ENCODE measurements at places on chromosomes 11 and 22.

- H3K27ac ChIP-seq, result no peak overlapping the region
- H3K4me1 ChIP-seq, result peaks cover 8% of the 10 kb centered on the region
- no peaks in the 10 kb centered on the region for H3K27me3 ChIP-seq
- peaks cover 15% of the 10 kb centered on the region for H3K36me3 ChIP-seq
Observed at GRCh38 chr22:27994481-27995331, 75.7 kb upstream of the PITPNB start.

- no peak for DNase-seq
- H3K4me3 ChIP-seq, result no peak overlapping the region
- no peak overlapping the region for H3K27ac ChIP-seq
- peaks cover 6% of the 10 kb centered on the region for H3K27me3 ChIP-seq
- no peaks in the 10 kb centered on the region for H3K36me3 ChIP-seq
Observed at GRCh38 chr11:117492578-117493251, 165.1 kb downstream of the CEP164 start.

- H3K27me3 ChIP-seq, result peaks cover 10% of the 10 kb centered on the region
- no peaks in the 10 kb centered on the region for H3K4me1 ChIP-seq
- no peak overlapping the region for H3K27ac ChIP-seq
- no peak for DNase-seq
- no peaks in the 10 kb centered on the region for H3K36me3 ChIP-seq
Observed at GRCh38 chr11:134497586-134497985, 85.5 kb upstream of the B3GAT1 start.

GRCh38 chr11:131561972-131562371, 191.6 kb downstream of the NTM start:
- DNase-seq, result no peak
- H3K4me1 ChIP-seq, result no peaks in the 10 kb centered on the region
- H3K36me3 ChIP-seq, result no peaks in the 10 kb centered on the region
- no peak overlapping the region for H3K27ac ChIP-seq

- H3K4me3 ChIP-seq, result peak overlapping the region; percentile 76
- H3K36me3 ChIP-seq, result no peaks in the 10 kb centered on the region
- DNase-seq, result peak; percentile 54
- H3K27ac ChIP-seq, result no peak overlapping the region
- no peaks in the 10 kb centered on the region for H3K27me3 ChIP-seq
- peaks cover 51% of the 10 kb centered on the region for H3K4me1 ChIP-seq
Observed at GRCh38 chr22:29073618-29074275, 912 bp downstream of the KREMEN1 start.

DNA sequence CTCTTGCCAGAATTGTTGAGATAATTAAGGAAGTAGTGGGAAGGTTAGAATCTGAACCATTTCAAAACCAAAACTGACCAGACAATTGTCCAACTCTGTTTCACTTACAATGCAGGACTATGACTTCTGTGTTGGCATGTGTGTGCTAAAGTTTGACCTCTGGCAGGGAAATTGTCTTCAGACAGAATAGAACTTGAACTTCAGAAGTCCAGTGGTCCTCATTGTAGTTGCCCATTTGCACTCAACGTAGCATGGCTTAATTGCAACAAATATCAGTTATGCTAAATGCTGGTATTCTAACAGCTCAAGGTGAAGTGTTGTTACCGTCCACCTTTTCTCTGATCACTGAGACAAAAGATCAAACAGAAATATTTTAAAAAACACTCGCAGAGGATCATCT, 47.2 kb downstream of the BLID start:
- no peak overlapping the region for H3K4me3 ChIP-seq
- no peaks in the 10 kb centered on the region for H3K4me1 ChIP-seq
- H3K27me3 ChIP-seq, result no peaks in the 10 kb centered on the region

DNA sequence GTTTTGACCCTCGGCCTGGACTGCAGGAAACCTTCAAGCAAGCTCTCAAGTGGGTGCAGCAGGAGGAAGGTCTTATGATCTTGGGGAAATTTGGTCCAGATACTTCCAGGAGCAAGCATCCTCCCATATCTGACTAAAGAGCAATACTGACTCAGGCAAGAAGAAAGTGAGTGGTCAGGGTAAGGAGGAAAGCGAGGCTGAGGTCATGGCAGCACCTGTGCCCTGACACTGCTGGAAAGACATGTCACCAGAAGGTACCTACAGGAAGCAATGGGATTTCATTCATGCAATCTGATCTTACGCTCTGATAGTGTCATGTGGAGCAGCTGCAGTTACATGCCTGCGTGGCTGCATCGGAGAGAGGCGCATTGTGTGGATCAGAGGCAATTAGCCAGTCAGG, 6.5 kb upstream of the TOP3B start:
- H3K4me3 ChIP-seq, result no peak overlapping the region
- no peaks in the 10 kb centered on the region for H3K36me3 ChIP-seq
- H3K27ac ChIP-seq, result no peak overlapping the region
- H3K4me1 ChIP-seq, result peaks cover 24% of the 10 kb centered on the region
- H3K27me3 ChIP-seq, result no peaks in the 10 kb centered on the region

- H3K4me1 ChIP-seq, result peaks cover 27% of the 10 kb centered on the region
- no peaks in the 10 kb centered on the region for H3K27me3 ChIP-seq
- H3K36me3 ChIP-seq, result peaks cover 39% of the 10 kb centered on the region
- H3K27ac ChIP-seq, result no peak overlapping the region
- H3K4me3 ChIP-seq, result no peak overlapping the region
- no peak for DNase-seq
Observed at GRCh38 chr22:17734187-17734586, 40.1 kb downstream of the BID start.

GRCh38 chr22:49523374-49524008, 304.2 kb downstream of the BRD1 start:
- H3K27me3 ChIP-seq, result peaks cover 3% of the 10 kb centered on the region
- H3K27ac ChIP-seq, result no peak overlapping the region
- no peak overlapping the region for H3K4me3 ChIP-seq
- H3K36me3 ChIP-seq, result no peaks in the 10 kb centered on the region

- no peak overlapping the region for H3K4me3 ChIP-seq
- no peaks in the 10 kb centered on the region for H3K36me3 ChIP-seq
- DNase-seq, result no peak
- H3K27ac ChIP-seq, result no peak overlapping the region
Observed at GRCh38 chr11:34696862-34697261, 76.0 kb downstream of the EHF start.

DNA sequence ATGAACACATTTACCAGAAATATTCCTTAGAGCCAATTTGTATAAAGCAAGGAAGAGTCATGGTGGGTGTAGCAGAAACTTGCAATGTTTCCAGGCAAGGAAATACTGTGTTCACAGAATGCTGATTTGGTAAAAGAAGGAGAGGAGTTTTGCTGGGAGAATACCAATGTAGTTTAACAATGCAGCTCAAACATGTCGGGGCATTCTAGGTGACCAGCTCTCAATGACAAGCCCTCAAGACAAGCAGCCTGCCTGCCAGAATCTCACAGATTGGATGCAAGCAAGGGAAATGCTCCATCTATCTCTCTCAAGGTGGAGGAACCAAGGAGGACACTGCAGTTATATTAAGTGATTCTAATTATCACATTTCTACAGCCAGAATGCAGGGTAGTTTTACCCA, 190.4 kb downstream of the MAML2 start:
- peaks cover 1% of the 10 kb centered on the region for H3K36me3 ChIP-seq
- H3K27me3 ChIP-seq, result no peaks in the 10 kb centered on the region
- H3K4me1 ChIP-seq, result peaks cover 63% of the 10 kb centered on the region
- H3K4me3 ChIP-seq, result no peak overlapping the region

- DNase-seq, result peak; percentile 18
- no peaks in the 10 kb centered on the region for H3K27me3 ChIP-seq
- no peaks in the 10 kb centered on the region for H3K4me1 ChIP-seq
- H3K4me3 ChIP-seq, result no peak overlapping the region
Observed at GRCh38 chr22:23376256-23376655, 195.9 kb downstream of the BCR start.

- no peaks in the 10 kb centered on the region for H3K4me1 ChIP-seq
- H3K27me3 ChIP-seq, result no peaks in the 10 kb centered on the region
- no peak overlapping the region for H3K4me3 ChIP-seq
Observed at GRCh38 chr11:121890946-121891515, 225.0 kb downstream of the BLID start.

- peak; percentile 41 for DNase-seq
- H3K36me3 ChIP-seq, result no peaks in the 10 kb centered on the region
- 0 out of 3 replicates have a peak, but pooled peaks cover 4% of the 10 kb centered on the region for H3K27me3 ChIP-seq
- no peak overlapping the region for H3K27ac ChIP-seq
Observed at GRCh38 chr11:77101043-77101537, 1.6 kb upstream of the OMP start.

DNA sequence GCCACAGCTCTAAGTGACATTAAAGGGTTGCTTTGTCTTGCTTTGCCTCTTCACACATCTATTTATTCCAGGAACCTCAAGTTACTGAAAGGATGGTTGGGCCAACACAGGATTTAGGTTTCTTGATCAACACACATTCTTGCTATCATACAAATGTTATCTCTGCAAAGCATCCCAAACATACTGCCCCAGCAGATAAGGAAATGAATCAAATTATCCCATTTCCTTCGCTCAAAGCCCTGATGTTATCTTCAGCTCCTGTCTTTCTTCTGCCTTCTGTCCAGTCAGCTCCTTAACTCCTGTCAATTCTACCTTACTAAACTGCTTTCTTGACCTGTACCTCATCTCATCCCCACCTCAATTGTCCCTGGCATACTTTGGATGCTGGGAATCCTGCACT, 355.9 kb upstream of the TENM4 start:
- no peaks in the 10 kb centered on the region for H3K4me1 ChIP-seq
- H3K36me3 ChIP-seq, result no peaks in the 10 kb centered on the region
- no peak for DNase-seq
- H3K27ac ChIP-seq, result no peak overlapping the region

- H3K4me3 ChIP-seq, result no peak overlapping the region
- H3K27ac ChIP-seq, result no peak overlapping the region
- no peaks in the 10 kb centered on the region for H3K36me3 ChIP-seq
- no peaks in the 10 kb centered on the region for H3K4me1 ChIP-seq
- no peak for DNase-seq
- H3K27me3 ChIP-seq, result no peaks in the 10 kb centered on the region
Observed at GRCh38 chr11:84626256-84626655, 1000.9 kb downstream of the DLG2 start.

GRCh38 chr11:94557992-94558391, 9.2 kb upstream of the PIWIL4 start:
- no peak for DNase-seq
- H3K4me1 ChIP-seq, result no peaks in the 10 kb centered on the region
- H3K27ac ChIP-seq, result no peak overlapping the region
- H3K27me3 ChIP-seq, result no peaks in the 10 kb centered on the region

DNA sequence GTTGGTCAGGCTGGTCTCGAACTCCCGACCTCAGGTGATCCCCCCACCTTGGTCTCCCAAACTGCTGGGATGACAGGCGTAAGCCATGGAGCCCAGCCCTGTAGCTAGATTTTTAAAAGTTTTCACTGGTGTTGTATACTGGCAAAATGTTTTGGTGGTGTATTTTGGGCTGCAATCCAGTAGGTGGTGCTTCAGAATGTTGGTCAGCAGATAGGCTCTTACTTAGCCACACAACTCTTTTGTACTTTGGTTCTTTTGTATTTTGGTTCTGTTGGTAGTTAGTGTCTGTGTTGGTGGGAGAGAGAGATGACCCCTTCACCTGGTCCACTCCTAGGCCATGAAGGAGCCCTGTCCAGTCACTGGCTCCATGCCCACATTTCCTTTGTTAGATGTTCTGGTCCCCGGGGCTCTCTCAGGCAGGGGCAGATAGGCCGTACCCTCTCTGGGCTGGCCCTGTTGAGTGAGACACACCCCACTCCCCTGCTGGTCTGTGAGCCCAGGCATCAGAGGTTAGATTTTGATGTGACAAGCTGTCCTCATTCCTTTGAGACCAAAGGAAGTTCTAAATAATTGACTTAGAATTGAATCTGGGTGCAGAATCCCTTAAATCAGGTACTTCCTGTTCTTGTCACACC, 123.8 kb downstream of the DDX10 start:
- no peaks in the 10 kb centered on the region for H3K27me3 ChIP-seq
- DNase-seq, result peak; percentile 25
- H3K4me3 ChIP-seq, result no peak overlapping the region
